Right lobe of liver (tissue), 6 donors: ENCODE measurements at places on chromosomes 3 and 15.

DNA sequence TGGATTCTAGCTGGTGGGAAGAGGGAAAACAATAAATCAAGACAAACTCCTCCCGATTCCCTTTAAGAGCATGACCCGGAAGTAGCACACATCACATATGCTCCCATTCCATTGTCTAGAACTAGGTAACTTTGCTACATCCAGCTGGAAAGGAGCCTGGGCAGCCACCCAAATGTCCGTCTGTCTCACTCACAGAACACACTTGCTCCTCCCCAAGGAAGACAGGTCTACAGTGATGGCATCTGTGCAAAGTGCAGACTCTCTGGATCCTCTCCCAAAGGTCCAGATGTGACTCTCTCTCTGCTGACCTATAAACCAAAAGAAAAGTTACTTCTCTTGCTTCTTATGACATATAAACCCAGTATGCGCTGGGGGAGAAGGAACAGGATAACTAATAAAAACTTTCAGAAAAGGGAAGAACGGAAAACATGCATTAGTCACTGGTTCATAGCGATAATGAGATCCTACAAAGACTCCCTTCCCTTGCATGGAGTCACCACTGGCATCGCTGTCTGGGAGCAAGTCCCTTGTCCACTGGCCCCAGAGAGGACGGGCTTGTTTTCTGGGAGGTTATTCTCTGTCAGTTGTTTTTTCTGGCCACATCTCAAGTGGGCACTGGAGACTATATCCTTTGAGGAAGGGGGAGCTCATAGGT lies 29.8 kb upstream of the EPHB3 start:
- H3K27me3 ChIP-seq = no peaks in the 10 kb centered on the region
- H3K4me1 ChIP-seq = no peaks in the 10 kb centered on the region
- no peak overlapping the region for H3K27ac ChIP-seq
- no peaks in the 10 kb centered on the region for H3K36me3 ChIP-seq
- no peak overlapping the region for H3K4me3 ChIP-seq

GRCh38 chr15:69852482-69852881 lies 245.2 kb downstream of the TLE3 start:
- H3K4me3 ChIP-seq = no peak overlapping the region
- H3K27ac ChIP-seq = no peak overlapping the region
- no peaks in the 10 kb centered on the region for H3K4me1 ChIP-seq

DNA sequence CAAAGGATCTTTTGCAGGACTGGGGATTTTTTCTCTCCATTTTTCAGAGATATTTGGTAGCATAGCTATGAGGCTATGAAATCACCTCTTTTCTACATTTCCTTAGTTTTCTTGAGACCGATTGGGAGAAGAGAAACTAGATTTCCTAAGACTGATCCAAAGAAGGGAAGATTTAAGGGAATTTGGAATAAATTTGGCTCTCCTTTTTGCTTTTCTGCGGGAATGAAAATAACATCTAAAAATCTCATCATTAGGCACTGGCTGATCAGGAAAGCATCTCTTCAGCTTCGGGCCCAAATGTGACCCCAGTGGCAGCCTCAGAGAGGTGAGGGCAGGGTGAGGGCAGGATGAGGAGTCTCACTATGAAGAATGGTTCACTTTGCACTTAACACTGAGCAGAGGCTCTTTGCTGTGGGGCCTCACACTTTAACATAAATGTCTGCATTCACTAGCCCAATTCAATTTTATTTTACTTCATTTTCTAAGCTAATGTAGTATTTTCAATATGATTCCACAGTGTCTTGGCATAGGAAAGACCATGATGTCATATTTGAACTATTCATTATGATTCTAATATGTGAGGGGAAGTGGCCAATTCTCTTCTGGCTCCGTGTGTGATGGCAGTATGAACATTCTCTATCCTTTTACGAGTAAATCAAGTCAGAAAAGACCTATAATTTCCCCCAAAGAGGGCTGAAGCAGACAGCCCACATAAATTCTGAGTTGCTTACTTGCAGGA lies 193.2 kb downstream of the MEX3B start:
- no peak overlapping the region for H3K27ac ChIP-seq
- no peaks in the 10 kb centered on the region for H3K4me1 ChIP-seq
- H3K36me3 ChIP-seq = no peaks in the 10 kb centered on the region
- no peak overlapping the region for H3K4me3 ChIP-seq
- no peaks in the 10 kb centered on the region for H3K27me3 ChIP-seq

DNA sequence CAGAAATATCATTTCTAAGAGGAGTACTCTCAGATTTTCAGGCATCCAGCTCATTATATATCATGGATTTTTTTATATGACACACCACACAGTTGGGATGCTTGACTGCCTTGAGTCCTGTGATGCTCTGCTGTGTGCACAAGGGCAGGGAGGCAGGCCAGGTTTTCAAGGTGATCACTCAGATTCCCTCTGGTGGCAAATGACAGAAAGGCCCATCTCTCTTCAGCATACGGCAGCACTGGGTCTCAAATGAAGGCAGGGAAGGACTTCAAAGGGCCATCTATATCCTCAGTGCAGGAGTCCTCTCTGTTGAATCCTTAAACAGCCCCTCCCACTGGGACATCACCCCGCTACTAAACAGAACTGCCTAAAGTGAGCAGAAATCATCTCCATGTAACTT lies 54.8 kb upstream of the MYO5C start:
- no peak overlapping the region for H3K4me3 ChIP-seq
- H3K36me3 ChIP-seq = no peaks in the 10 kb centered on the region
- DNase-seq = no peak
- H3K4me1 ChIP-seq = no peaks in the 10 kb centered on the region

GRCh38 chr15:40857601-40858341 lies 13.9 kb downstream of the SPINT1 start:
- no peaks in the 10 kb centered on the region for H3K27me3 ChIP-seq
- H3K36me3 ChIP-seq = no peaks in the 10 kb centered on the region
- H3K4me3 ChIP-seq = no peak overlapping the region
- no peaks in the 10 kb centered on the region for H3K4me1 ChIP-seq
- no peak overlapping the region for H3K27ac ChIP-seq

- H3K4me3 ChIP-seq = no peak overlapping the region
- H3K27ac ChIP-seq = no peak overlapping the region
- no peaks in the 10 kb centered on the region for H3K27me3 ChIP-seq
- H3K36me3 ChIP-seq = no peaks in the 10 kb centered on the region
These were observed 32.4 kb upstream of the PLSCR2 start for GRCh38 chr3:146501752-146502151.

DNA sequence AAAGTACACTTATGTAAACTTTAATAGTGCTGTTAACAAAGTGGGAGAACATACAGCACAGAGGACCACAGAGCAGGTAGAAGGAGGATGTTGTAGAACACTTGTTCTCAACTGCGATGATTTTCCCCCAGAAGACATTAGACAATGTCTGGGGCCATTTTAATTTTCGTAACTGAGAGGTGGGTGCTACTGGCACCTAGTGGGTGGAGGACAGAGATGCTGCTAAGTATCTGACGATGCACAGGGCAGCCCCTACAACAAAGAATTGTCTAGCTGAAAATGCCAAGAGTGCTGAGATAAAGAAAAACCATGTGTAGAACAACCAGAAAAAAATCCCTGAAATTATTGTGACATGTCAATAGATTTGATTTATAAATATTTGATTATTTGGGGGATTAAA lies 5.0 kb upstream of the KBTBD8 start:
- DNase-seq = no peak
- H3K4me3 ChIP-seq = no peak overlapping the region
- H3K4me1 ChIP-seq = no peaks in the 10 kb centered on the region

DNA sequence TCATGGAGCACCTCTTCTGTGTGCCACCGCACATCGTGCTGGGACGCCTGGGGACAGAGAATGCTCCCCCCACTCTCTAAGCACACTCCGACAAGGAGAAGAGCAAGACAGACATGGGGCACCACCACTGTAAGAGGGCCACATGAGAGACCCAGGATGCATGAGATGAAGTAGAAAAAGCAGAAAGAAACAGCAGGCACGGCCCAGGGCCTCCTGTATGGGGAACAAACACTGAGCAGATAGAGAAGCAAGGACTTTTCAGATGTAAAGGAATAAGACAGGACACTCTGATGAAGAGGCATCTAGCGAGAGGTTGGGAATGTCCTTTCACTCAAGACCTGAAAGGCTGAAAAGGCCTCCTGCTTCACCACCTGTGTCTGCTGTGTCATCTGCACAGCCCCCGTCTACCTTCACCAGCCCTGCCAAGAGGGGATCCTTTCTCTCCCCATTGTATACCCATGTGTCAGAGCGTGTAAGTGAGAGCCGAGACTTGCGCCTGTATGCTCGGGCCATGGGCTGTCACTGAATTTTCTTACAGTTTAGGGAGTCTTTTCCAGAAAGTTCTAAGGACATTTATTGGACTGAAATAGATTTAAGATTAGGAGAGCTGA lies 125.6 kb downstream of the LRRK1 start:
- H3K4me3 ChIP-seq = no peak overlapping the region
- no peaks in the 10 kb centered on the region for H3K27me3 ChIP-seq
- H3K27ac ChIP-seq = no peak overlapping the region
- no peak for DNase-seq

GRCh38 chr3:188559072-188559429 lies 405.1 kb downstream of the LPP start:
- H3K36me3 ChIP-seq = no peaks in the 10 kb centered on the region
- no peak overlapping the region for H3K27ac ChIP-seq
- DNase-seq = no peak
- H3K27me3 ChIP-seq = no peaks in the 10 kb centered on the region

DNA sequence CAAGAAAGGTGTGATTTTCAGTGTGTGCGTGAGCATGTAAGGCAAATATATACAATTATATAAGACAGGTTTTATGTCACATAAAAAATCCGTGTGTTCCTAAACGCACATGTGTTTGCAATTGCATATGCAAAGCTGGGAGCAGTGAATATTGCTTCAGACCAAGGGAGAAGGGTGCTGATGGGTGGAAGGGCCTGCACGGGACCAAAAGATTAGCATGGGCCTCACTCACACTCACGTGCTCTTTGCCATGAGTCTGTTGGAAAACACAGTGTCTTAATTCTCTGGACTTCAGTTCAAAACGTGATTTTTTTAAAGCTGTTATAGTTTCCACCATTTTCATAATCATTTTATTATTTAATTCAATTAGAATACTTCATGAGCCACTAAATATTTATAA lies 7.2 kb upstream of the ARRDC4 start:
- no peak for DNase-seq
- no peak overlapping the region for H3K27ac ChIP-seq
- no peaks in the 10 kb centered on the region for H3K36me3 ChIP-seq
- H3K4me1 ChIP-seq = no peaks in the 10 kb centered on the region

- H3K4me3 ChIP-seq = no peak overlapping the region
- no peaks in the 10 kb centered on the region for H3K4me1 ChIP-seq
- no peaks in the 10 kb centered on the region for H3K27me3 ChIP-seq
- H3K36me3 ChIP-seq = no peaks in the 10 kb centered on the region
- no peak for DNase-seq
These were observed 309.8 kb upstream of the CTDSPL start for GRCh38 chr3:37551857-37552256.

DNA sequence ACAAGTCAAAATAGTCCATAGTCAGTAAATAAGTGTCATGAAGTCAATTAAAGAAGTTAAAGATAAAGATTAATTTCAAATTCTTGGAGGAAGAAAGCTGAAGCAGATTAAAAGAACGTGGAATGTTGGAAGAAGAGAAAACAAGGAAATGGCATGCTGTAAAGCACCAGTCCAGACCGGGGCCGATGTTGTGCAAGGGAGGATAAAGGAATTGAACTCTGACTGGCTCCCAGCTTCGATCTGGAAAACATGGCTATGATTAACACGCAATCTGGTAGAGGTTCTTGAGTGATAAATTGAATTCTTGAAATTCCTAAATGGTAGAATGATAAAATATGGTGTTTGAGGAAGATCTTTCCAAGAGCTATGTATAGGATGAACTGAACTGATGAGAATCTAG lies 194.4 kb downstream of the MEIS2 start:
- no peak overlapping the region for H3K27ac ChIP-seq
- no peak for DNase-seq

GRCh38 chr3:140770977-140771667 lies 93.3 kb downstream of the TRIM42 start:
- H3K4me1 ChIP-seq = no peaks in the 10 kb centered on the region
- no peaks in the 10 kb centered on the region for H3K36me3 ChIP-seq
- no peak overlapping the region for H3K4me3 ChIP-seq
- no peaks in the 10 kb centered on the region for H3K27me3 ChIP-seq

DNA sequence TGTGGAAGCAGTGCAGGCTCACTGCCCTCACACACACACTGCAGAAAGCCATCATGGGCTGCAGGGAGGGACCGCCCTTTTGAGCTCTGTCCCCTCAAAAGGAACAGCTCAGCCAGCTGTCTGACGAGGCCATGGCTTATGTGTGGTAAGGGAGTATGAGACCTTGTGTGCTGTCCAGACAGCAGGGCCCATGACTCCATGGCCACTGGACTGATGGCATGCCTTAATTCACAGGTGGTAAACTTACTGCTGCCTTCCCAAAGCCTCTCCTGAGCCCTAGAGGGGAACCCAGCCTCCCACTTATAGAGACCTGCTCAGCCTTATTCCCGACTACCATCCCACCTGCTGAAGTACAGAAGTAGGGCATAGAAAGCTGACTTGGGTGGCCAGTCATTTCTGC lies 5.6 kb downstream of the FAM240A start:
- no peak overlapping the region for H3K4me3 ChIP-seq
- H3K4me1 ChIP-seq = no peaks in the 10 kb centered on the region
- no peak overlapping the region for H3K27ac ChIP-seq
- H3K36me3 ChIP-seq = no peaks in the 10 kb centered on the region
- H3K27me3 ChIP-seq = no peaks in the 10 kb centered on the region
- DNase-seq = no peak
